ENCODE measurements at places on chromosomes 4 and X. TPM values are rescaled to one million over a fixed set of nuclear protein-coding genes. Genes with fewer than 3 reads are reported as not detected.

Gene BBS12
- total RNA-seq: 9.9 TPM

Gene NHS
- 8.1 TPM for total RNA-seq

Gene JADE1
- total RNA-seq: 30.2 TPM

Gene CSAG2
- total RNA-seq: not detected

Gene ARHGEF38
- not detected for total RNA-seq

Gene ARHGAP6
- 1.3 TPM for total RNA-seq

Gene CENPU
- 13.3 TPM for total RNA-seq

Gene NR3C2
- 1.8 TPM for total RNA-seq

Gene TEX11
- total RNA-seq: under 0.01 TPM

Gene CDS1
- total RNA-seq: under 0.01 TPM

Gene SASH3
- total RNA-seq: not detected

Gene NAP1L3
- 21.8 TPM for total RNA-seq

Gene KLHL2
- 10.8 TPM for total RNA-seq

Gene ADH7
- total RNA-seq: not detected

Gene NLGN4X
- 9.8 TPM for total RNA-seq

Gene CT55
- not detected for total RNA-seq

Gene FATE1
- not detected for total RNA-seq

Gene TMEM156
- not detected for total RNA-seq

Gene ARHGEF9
- 20.0 TPM for total RNA-seq

Gene SFRP2
- not detected for total RNA-seq

Gene OTUD6A
- not detected for total RNA-seq
